ENCODE measurements at places on chromosomes 3 and 15.
A peak's percentile ranks its signal among the peaks of the same experiment; 100 is the strongest.

- peak; percentile 96 for DNase-seq
These were observed at the start of gene BCL2A1 for GRCh38 chr15:79970624-79971434. Gene BCL2A1, minus strand, starts transcription at chr15:79971196. Its CDS starts 77 bp downstream, at chr15:79971119.

DNA sequence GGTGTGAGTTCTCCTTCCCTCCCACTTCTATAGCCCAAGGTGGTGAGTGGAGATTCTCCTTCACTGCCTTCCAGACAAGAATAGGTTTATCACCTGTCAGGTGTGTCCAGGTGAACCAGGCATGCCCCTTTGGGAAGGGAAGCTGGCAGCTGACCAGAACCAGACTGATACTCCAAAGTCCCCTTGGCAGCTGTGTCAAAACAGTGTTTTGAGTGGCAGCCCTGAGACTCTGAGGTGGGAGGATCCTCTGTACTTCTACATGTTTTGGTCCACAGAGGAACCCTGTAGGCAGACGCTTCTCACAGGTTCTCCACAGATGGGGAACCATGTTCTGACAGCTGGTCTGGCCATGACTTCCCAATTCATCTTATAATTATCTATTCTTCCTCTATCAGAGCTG lies 30.1 kb downstream of the ISL2 start:
- DNase-seq, result no peak

- DNase-seq, result no peak
These were observed 38.5 kb upstream of the FAN1 start for GRCh38 chr15:30865257-30865656.

DNA sequence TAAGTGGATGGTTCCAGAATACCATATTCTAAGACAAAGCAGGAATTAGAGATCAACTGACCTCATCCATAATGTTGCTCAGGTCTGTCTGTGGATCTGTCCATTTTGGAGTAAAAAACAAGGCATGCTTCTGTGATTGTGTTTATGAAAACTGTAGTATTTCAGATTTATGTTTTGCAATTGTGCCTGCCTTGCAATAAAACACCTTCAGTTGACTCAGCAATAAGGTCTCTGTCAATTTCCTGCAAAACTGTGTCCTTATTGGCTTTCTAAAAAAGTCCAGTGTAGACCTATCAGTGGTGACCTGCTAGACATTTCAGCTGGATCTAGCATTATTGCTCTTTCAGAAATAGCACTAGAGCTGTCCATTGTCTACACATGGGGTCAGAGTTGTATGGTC lies 409.5 kb upstream of the AZI2 start:
- DNase-seq, result no peak

Data from cardiac fibroblast (primary cell).